ENCODE measurements at places on chromosomes 12 and 14. TPM values are rescaled to one million over a fixed set of nuclear protein-coding genes. Genes with fewer than 3 reads are reported as not detected.

GRCh38 chr14:29273513-29273912 lies 506.9 kb downstream of the FOXG1 start:
- DNase-seq, result no peak
- no peak overlapping the region for H3K27ac ChIP-seq
- no peaks in the 10 kb centered on the region for H3K27me3 ChIP-seq
- no peaks in the 10 kb centered on the region for H3K4me1 ChIP-seq

GRCh38 chr14:34379816-34380470 lies 82.1 kb downstream of the SPTSSA start:
- H3K4me1 ChIP-seq, result peaks cover 6% of the 10 kb centered on the region
- H3K27me3 ChIP-seq, result no peaks in the 10 kb centered on the region
- H3K27ac ChIP-seq, result no peak overlapping the region
- no peak for DNase-seq
- H3K36me3 ChIP-seq, result no peaks in the 10 kb centered on the region

- H3K27ac ChIP-seq, result no peak overlapping the region
- no peak overlapping the region for H3K4me3 ChIP-seq
- peaks cover 63% of the 10 kb centered on the region for H3K4me1 ChIP-seq
Measured at GRCh38 chr12:3189282-3189681, 112.1 kb downstream of the TSPAN9 start.

POTEM gene
- not detected for total RNA-seq

AQP2 gene
- total RNA-seq, result not detected

NRXN3 gene
- 71.1 TPM for total RNA-seq

GRCh38 chr12:107493135-107493494 lies 192.5 kb upstream of the PWP1 start:
- DNase-seq, result no peak

DNA sequence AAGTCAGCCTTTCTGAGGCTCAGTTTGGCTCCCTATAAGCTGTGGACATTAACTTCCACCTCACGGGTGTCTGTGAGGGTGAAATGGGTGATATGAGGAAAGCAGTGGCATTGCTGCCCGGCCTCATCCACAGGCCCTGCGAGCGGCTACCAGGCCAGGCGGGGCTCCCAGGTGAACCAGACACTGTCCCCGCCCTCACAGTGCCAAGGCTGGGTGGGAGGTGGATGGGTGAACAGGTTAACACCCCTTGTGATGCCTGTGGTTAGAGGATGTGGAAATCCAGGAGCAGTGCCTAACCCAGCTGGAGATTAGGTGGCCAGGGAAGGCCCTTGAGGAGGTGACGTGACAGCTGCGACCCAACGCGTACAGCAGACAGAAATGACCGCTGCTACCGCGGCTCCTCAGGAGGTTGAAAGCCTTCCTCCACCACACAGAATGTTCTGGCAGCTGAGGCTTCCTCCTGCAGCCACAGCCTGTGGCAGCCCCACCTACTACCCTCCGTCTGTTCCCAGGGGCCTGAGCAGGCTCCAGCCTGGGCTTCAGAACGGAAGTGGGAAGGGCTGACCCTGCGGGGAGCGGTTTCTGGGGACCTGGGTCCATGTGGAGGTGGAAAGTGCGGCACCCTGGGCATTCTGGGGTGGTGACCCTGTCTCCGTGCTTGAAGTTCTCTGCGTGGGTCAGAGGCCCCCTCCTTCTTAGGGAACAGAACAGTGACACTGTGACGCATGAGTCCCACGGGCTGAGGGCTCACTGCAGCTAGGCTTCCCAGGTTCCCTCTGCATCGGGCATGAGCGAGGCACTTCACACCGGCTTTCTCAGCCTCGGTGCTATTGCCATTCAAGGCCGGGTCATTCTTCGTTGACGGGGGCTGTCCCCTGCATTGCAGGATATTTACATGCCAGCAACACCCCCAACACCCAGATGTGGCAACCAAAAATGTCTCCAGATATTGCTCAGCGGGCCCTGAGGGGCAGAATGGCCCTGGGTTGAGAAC lies 9.7 kb downstream of the MMAB start:
- no peaks in the 10 kb centered on the region for H3K4me1 ChIP-seq
- DNase-seq, result no peak
- H3K27ac ChIP-seq, result no peak overlapping the region
- H3K4me3 ChIP-seq, result no peak overlapping the region
- peaks cover 72% of the 10 kb centered on the region for H3K36me3 ChIP-seq

Data from esophagus muscularis mucosa (tissue), 4 donors.